ENCODE measurements at places on chromosomes 12 and 14. TPM values are rescaled to one million over a fixed set of nuclear protein-coding genes. Genes with fewer than 3 reads are reported as not detected.

Gene ULK1
- 38.5 TPM for polyA plus RNA-seq

Gene RPL10L
- not detected for polyA plus RNA-seq

Gene BBOF1
- 17.1 TPM for polyA plus RNA-seq

Gene COQ10A
- 24.9 TPM for polyA plus RNA-seq

Gene KCNA5
- 5.8 TPM for polyA plus RNA-seq

Gene FLRT2
- polyA plus RNA-seq: 68.8 TPM

Gene LMO3
- 96.2 TPM for polyA plus RNA-seq

Gene HNRNPC
- 492 TPM for polyA plus RNA-seq

Gene IFNG-AS1
- polyA plus RNA-seq: not detected

Gene MLF2
- 319 TPM for polyA plus RNA-seq

Gene PPFIA2
- 32.2 TPM for polyA plus RNA-seq

Gene BDKRB1
- polyA plus RNA-seq: 0.95 TPM

Gene NID2
- 36.9 TPM for polyA plus RNA-seq

Gene GDF3
- 1.1 TPM for polyA plus RNA-seq

Gene BMAL2
- 16.6 TPM for polyA plus RNA-seq

Gene RNASE3
- 0.24 TPM for polyA plus RNA-seq

Gene SLCO1B1
- polyA plus RNA-seq: not detected

Gene SCNN1A
- 0.76 TPM for polyA plus RNA-seq

Gene CCDC175
- polyA plus RNA-seq: 0.68 TPM

Gene PPP4R3A
- 74.2 TPM for polyA plus RNA-seq

Gene PZP
- 0.13 TPM for polyA plus RNA-seq

Gene TAS2R13
- not detected for polyA plus RNA-seq

Gene HSPA2
- polyA plus RNA-seq: 38.3 TPM

Gene SAMD15
- polyA plus RNA-seq: 5.6 TPM

Gene CBLN3
- 1.4 TPM for polyA plus RNA-seq

Gene TCL1B
- polyA plus RNA-seq: not detected

Gene CACNA1C
- 18.4 TPM for polyA plus RNA-seq

Gene INHBE
- 0.51 TPM for polyA plus RNA-seq

Gene LRRC10
- not detected for polyA plus RNA-seq

Gene TPPP2
- 0.59 TPM for polyA plus RNA-seq

Gene RASSF8
- polyA plus RNA-seq: 17.5 TPM

Gene CISTR
- 1.1 TPM for polyA plus RNA-seq

Gene TAS2R7
- polyA plus RNA-seq: not detected

Gene PPFIBP1
- 63.5 TPM for polyA plus RNA-seq

Gene C3AR1
- 3.8 TPM for polyA plus RNA-seq

Gene SOAT2
- not detected for polyA plus RNA-seq

Gene BCL11B
- 12.9 TPM for polyA plus RNA-seq

Gene KRT6C
- polyA plus RNA-seq: not detected

All from spinal cord (tissue), 10 donors.